ENCODE measurements at places on chromosomes 5 and 9.

GRCh38 chr9:6984941-6985578, 227.3 kb downstream of the KDM4C start:
- no peak for DNase-seq

DNA sequence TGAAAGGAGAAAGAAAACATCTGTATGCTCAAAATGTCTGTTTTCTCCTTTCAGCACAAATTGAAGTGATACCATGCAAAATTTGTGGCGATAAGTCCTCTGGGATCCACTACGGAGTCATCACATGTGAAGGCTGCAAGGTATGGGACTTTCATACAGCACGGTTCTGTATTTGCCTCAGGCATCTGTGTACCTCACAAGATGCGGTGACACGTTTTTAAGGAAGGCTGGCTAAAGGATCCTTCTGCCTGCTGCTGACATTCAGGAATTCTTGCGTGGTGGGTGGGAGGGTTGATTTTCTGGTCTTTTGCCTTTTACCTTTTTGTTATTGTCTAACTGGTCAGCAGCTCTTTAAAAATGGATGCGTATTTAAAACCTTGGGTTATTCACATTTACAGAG, 133.1 kb downstream of the RORB start:
- DNase-seq: no peak

DNA sequence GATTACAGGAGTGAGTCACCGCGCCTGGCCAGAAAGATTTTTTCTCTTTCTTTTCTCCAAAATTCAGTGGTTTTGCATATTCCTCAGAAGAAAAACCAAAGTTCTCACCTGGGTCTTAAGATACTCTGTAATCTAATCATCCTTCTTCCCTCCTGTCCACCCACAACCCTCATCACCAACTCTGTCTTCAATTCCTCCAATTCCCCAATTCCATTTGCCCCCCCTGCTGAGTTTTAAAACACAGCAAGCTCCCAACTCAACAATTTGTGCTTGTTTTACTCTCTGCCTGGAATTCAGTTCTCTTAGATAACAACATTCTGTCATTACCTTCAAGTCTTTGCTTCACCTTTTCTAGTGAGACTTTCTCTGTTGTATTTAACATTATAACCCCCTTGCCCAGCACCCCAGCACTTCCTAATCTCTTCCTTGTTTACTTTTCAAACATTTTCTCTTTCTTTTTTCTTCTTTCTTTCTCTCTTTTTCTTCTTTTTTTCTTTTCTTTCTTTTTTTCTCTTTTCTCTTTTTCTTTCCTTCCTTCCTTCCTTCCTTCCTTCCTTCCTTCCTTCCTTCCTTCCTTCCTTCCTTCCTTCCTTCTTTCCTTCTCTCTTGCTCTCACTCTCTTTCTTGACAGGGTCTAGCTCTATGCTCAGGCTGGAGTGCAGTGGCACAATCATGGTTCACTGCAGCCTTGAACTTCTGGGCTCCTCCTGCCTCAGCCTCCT, 7.8 kb downstream of the TEX48 start:
- DNase-seq: no peak

- DNase-seq: no peak
Measured at GRCh38 chr5:81555865-81556264, 161.9 kb upstream of the ACOT12 start.

DNA sequence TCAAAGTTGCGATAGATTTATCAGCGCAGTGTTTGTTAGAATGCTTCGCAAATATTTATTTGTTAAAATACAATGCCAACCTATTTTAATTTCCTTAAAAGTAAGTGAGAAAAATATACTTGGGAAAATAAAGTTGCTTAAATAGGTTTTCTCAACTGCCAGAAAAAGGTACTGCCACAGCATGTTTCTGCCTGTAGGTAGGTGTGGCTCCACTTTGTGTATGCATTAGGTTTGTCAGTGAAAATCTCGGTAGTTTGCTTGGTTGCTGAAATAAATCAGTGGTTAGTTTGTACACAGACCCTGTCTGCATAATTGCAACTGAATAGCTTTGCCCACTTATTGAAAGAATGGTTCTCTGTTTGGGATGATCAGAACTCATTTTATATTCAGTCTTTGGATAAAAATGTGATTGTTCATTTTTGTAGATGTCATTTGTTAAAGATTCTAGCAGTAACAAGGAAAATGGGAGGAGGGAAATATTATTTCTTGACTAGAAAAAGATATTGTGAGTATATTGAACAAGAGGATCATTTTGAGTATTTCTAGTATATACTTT, 25.7 kb downstream of the C9orf85 start:
- DNase-seq: no peak

DNA sequence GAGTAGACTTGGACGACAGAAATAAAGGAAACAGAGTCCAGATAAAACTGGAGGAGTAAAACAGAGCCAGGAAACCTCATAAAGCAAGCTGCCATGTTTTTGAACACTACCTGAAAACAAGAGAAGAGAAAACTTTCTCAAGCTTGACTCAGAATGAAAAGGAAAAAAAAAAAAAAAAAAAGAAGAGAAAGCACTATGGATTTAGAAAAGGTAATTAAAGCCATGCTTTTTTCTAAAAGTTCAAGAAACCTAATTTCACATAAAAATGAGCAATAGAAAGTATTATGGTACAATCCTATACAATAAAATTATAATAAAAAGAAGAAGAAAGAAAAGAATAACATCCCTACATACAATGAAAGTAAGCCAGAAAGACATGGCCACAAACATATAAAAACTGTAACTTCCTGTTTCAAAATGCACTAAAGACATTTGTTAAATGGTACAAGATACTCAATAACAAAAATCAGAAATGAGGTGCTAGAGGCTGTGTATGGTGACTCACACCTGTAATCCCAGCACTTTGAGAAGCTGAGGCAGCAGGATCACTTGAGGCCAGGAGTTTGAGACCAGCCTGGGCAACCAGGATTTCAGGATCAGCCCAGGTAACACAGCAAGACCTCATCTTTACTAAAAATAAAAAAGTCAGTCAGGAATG, 129.5 kb downstream of the SIL1 start:
- DNase-seq: no peak

GRCh38 chr9:18921366-18922075, 111.5 kb downstream of the SAXO1 start:
- no peak for DNase-seq

DNA sequence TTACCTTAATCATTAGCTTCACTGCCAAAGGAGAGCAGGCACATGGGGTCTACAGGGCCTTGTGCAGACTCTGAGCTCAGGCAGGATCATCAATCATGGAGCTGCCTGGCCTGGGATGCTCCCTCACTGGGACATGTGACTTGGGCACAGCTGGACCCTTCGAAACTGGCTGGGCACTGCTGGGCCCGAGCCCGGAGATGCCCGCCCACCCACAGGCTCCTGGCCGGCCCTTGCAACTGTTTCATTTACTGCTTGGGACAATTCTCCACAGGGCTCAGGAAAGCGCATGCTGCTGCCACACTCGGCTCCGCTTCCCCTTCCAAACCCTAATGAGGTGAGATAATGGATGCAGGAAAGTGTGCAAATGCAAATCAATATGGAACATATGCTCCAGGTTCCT, 387.5 kb downstream of the TRIM36 start:
- no peak for DNase-seq

- no peak for DNase-seq
Measured at GRCh38 chr5:28346696-28347095, 1308.3 kb upstream of the CDH9 start.

- no peak for DNase-seq
Measured at GRCh38 chr9:17625644-17626388, 47.0 kb downstream of the SH3GL2 start.

DNA sequence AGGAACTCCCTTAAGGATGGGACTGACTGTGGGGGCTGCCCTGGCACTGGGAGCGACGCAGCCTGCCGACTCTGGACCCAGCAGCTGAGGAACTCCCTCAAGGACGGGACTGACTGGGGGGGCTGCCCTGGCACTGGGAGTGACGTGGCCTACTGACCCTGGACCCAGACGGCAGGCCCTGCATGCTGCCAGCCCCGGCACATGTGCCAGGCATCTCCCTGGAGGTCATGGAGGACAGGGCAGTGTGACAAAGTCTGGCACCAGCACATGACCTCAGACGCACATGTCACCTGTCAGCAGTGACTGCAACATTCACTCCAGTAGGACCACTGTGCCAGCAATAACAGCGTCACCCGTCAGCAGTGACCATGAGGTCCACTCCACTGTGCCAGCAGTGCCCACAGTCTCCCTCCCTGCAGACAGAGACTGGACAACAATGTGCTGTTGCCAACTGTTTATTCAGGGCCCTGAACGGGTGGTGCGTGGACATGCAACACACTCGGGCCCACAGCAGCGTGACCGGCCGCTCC, 4.5 kb downstream of the FBXW5 start:
- no peak for DNase-seq

DNA sequence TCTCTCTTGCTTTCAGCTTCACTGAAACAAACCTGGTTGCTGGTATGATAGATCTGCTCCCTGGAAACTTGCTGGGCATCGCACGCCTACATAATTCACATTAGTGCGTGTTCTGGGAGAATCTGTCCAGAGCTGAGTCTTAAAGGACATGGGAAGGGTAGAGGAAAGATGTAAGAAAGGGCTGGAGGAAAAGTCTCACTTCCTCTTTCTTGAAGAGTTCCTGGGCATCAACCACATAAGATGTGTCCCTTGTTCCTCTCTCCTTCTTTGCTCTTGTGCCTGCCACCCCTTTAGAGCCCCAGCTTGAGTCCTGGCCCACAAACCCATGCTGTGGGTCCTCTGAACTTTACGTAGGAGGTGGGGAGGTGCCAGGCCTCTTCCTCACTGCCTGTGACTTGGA, 205.3 kb upstream of the PANK3 start:
- DNase-seq: peak; percentile 52

GRCh38 chr5:124922255-124922975, 176.0 kb upstream of the ZNF608 start:
- no peak for DNase-seq

- DNase-seq: no peak
Measured at GRCh38 chr9:73059247-73059646, 92.4 kb upstream of the ANXA1 start.

DNA sequence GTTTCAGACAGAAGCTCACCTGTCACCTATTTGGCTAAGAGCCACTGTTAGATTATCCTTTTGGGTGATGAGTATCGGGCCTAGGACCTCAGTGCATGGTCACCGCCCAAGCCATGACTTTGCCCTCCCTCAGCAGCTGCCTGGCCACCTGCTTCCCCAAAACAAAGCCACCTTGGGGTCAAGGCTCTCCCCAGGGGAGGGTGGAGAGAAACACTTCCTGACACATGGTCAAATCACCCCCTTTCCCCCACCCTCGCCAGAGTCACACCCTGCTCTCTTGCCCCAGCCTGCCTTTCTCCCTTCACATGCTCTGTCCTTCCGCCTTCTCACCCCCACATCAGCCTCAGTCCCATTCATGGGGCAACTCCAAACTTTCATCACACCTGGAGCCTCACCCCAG, 1.7 kb upstream of the HBEGF start:
- no peak for DNase-seq

- DNase-seq: no peak
Measured at GRCh38 chr9:130421802-130422276, 22.9 kb upstream of the ASS1 start.

GRCh38 chr9:79583952-79584654, 12.3 kb downstream of the TLE4 start:
- peak; percentile 90 for DNase-seq

GRCh38 chr5:169494383-169494935, 89.1 kb upstream of the SPDL1 start:
- no peak for DNase-seq

DNA sequence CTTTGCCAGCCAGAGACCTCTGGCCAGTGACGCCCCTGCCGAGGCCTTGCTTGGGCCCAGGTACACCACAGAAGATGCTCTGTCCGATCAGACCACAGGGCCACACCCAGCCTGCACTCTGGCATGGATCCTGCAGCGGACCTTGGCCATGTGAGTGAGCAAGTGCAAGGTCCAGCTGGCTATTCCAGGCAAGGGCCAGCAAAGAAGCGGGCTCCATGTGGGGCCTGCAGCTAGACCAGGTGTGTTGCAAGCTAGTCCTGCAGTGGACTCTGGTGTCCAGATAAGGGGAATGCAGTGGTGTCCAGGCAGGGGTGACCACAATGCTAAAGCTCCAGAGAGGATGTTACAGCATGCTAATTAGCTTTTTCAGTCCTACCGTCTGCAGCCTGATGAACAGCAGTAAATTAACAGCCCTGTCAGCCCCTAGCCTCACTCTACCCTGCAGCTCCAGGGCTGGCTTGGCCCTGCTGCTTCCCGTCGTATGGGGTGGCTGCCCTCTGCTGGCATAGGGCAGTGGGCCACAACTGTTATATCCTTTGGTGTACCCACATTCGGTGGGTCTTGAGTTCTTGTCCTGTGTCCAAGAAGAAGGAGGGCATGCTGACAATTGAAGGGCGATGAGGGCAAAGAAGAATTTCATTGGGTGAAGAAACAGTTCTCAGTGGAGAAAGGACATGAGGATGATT, 284.5 kb upstream of the POU5F2 start:
- no peak for DNase-seq

- DNase-seq: no peak
Measured at GRCh38 chr5:143403334-143403592, 223 bp downstream of the NR3C1 start.

GRCh38 chr9:90460220-90460619, 182.4 kb downstream of the DIRAS2 start:
- DNase-seq: no peak

DNA sequence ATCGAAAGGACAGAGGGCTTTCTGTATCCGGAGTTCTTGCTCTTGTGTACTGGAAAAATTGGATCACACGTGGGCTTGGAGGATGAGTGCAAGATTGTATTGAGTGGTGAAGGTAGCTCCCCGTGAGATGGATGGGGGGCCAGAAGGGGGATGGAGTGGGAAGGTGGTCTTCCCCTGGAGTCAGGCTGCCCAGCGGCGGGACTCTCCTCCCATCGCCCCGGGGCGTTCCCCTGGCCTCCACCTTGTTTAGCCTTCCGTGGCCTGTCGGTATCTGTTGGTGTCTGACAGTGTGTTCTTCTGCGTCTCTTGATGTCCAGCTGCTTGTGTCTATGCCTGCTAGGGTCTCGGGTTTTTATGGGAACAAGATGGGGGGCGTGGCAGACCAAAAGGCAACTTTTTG, 54.6 kb upstream of the GABRA6 start:
- DNase-seq: no peak

DNA sequence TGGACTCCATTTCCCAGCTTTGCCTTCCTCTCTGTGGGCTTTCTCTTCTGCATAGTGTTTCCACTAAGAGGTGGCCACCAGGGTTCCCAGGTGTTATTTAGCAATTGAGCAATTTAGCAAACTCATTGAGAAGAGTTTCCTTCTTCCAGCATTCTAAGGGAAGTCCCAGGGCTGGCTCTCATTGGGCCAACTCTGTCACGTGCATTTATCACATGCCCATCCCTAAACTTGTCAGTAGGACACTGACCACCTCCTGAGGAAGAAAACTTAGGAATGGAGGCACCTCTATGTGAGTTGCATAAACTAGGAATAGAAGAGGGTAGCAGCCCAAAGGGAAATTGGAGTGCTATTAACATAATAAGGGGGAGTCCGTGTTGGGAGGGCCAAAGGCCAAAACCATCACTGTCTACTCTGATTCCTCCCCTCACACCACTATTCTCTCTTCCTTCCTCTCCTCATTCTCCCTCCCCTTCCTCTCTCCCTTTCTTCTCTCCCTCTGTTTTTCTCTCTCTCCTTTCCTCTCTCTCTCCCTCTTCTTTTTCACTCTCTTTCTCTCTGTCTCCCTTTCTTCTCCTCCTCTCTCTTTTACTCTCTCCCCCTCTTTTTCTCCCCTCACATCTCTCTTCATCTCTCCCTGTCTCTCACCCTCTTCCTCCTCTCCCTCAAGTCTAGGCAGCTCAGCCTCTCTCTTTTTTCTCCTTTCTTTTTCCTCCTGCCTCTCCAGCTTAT, 213.4 kb downstream of the PALM2AKAP2 start:
- no peak for DNase-seq
